ENCODE measurements at places on chromosomes 7 and 10. TPM values are rescaled to one million over a fixed set of nuclear protein-coding genes. Genes with fewer than 3 reads are reported as not detected.

The C10orf120 gene
- not detected for total RNA-seq

The CDNF gene
- 3.1 TPM for total RNA-seq

The AKR1D1 gene
- total RNA-seq = not detected

The SLC16A12 gene
- under 0.01 TPM for total RNA-seq

The FAM25G gene
- total RNA-seq = not detected

The RARRES2 gene
- total RNA-seq = 20.7 TPM

The OR13A1 gene
- total RNA-seq = not detected

The RPS24 gene
- total RNA-seq = 2,033 TPM

The IFIT2 gene
- 8.7 TPM for total RNA-seq

The GRM8 gene
- total RNA-seq = not detected

The AKR1C8 gene
- total RNA-seq = not detected

The KCNH2 gene
- 0.33 TPM for total RNA-seq

The TLX1 gene
- total RNA-seq = not detected

The PLEKHS1 gene
- under 0.01 TPM for total RNA-seq

The KLF6 gene
- 74.2 TPM for total RNA-seq

The LFNG gene
- total RNA-seq = 0.44 TPM

The PAOX gene
- 12.1 TPM for total RNA-seq

The MPLKIP gene
- 17.3 TPM for total RNA-seq

The UPK3BL1 gene
- 10.3 TPM for total RNA-seq

The NUTM2A gene
- 2.3 TPM for total RNA-seq

The MYH16 gene
- not detected for total RNA-seq

The IL15RA gene
- total RNA-seq = 13.7 TPM

The EPO gene
- total RNA-seq = not detected

The SMIM30 gene
- total RNA-seq = 50.8 TPM

The FGFR2 gene
- total RNA-seq = 0.17 TPM

The HHEX gene
- 8.7 TPM for total RNA-seq

The OR2A1 gene
- total RNA-seq = under 0.01 TPM

The PNLIPRP3 gene
- total RNA-seq = 0.17 TPM

The MKX gene
- total RNA-seq = 0.83 TPM

The LLCFC1 gene
- not detected for total RNA-seq

The LRRC18 gene
- under 0.01 TPM for total RNA-seq

The PILRA gene
- 0.15 TPM for total RNA-seq

The CNTNAP2 gene
- 0.15 TPM for total RNA-seq

The C10orf143 gene
- total RNA-seq = 0.87 TPM

The FXYD4 gene
- not detected for total RNA-seq

The HTR5A gene
- total RNA-seq = not detected

The CCL24 gene
- total RNA-seq = not detected

The LRRD1 gene
- total RNA-seq = not detected

The TBXAS1 gene
- total RNA-seq = 1.2 TPM

The SP8 gene
- not detected for total RNA-seq

The CUL2 gene
- 28.9 TPM for total RNA-seq

The FFAR4 gene
- not detected for total RNA-seq

The ENTPD1 gene
- 0.50 TPM for total RNA-seq

The TDRD1 gene
- total RNA-seq = 0.50 TPM

The LRRC4 gene
- 0.33 TPM for total RNA-seq

The YAE1 gene
- 32.7 TPM for total RNA-seq

The RBP3 gene
- not detected for total RNA-seq

The OPN4 gene
- not detected for total RNA-seq

The NXPH1 gene
- not detected for total RNA-seq

The NIPSNAP2 gene
- total RNA-seq = 40.0 TPM

The PRSS37 gene
- not detected for total RNA-seq

The IQUB gene
- 0.83 TPM for total RNA-seq
